ENCODE measurements at places on chromosomes 2 and 18. TPM values are rescaled to one million over a fixed set of nuclear protein-coding genes. Genes with fewer than 3 reads are reported as not detected.

DNA sequence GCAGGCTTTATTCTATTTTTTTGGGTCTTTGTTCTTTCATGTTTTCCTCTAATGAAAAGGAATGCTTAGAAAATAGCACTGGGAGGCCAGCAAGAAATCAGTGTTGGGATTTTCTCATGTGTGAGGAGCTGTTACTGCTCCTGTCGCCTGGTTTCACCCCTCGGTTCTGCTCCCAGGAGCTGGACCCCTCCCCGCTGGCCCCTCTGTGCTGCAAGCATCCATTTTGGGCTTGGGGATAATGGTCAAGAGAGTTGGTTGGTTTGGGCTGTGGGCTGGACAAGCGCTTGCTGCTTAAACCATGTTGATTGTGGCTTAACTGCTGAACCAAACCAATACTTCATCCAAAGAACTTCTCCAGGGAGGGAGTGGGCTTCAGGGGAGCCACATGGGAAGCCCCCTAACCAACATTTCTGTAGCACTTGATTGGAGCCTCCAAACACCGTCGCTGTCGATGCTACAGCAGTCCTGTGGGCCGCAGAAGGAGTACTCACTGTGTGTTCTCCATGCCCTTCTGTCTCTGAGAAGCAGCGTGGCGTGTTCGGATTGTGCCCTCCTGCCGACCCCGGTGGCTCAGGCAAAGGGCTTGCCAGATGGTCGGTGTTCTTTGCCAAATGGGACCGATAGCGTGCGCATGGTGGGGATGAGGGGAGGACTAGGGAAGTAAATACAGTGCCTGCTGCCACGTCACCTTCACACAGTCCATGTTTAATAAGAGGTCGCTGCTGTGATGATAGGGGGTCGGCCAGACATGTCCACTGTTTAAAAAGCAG lies 40.0 kb downstream of the AGAP1 start:
- DNase-seq, result no peak

GRCh38 chr2:195622966-195623365 lies 34.1 kb upstream of the SLC39A10 start:
- DNase-seq, result peak; percentile 92

- no peak for DNase-seq
Observed at GRCh38 chr2:239073270-239073669, 225.4 kb downstream of the TWIST2 start.

DNA sequence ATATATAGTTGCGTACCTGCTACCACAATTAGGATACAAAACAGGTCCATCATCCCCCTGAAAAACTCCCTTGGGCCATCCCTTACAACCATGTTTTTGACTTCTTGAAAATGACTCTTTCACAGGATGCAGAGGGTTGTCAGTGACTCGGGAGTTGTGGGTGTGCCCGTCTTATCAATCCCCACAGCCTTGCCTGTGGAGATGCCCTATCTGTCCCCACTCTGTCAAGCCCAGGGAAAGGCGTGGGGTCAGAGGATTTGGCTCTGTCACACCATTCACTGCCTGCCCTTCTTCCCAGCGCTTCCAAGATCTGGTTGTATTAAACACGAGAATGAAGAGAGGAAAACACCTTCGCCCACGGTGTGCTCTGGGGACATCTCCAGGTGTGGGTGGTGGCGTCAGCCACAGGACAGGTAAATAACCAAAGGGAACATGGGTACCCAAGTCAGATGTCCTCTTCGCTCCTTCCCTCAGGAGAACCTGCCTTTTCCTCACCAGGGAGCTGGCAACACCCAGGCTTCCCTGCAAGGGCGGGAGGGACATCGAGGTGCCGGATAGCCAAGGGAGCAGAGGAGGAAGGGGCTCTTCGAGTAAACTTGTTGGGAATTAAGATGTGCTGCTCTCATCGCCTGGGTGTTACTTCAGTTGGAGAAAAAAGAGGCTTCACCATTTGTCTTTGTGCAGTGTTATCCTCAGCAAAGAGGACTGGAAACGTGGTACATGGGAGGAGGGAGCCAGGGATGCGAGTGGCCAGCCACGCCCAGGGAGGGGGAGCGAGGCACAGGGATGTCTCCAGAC lies 100.3 kb downstream of the B3GNT2 start:
- no peak for DNase-seq

GRCh38 chr18:79558196-79558932 lies 121.2 kb upstream of the CTDP1 start:
- no peak for DNase-seq

- peak; percentile 6 for DNase-seq
Observed at GRCh38 chr2:111975819-111976218, 77.4 kb downstream of the MERTK start.

- peak; percentile 47 for DNase-seq
Observed at GRCh38 chr2:158667586-158667985, 127.5 kb upstream of the DAPL1 start.

TP53I3 gene
- total RNA-seq, result 54.6 TPM

- DNase-seq, result no peak
Observed at GRCh38 chr18:25365242-25365641, 13.3 kb upstream of the ZNF521 start.

DNA sequence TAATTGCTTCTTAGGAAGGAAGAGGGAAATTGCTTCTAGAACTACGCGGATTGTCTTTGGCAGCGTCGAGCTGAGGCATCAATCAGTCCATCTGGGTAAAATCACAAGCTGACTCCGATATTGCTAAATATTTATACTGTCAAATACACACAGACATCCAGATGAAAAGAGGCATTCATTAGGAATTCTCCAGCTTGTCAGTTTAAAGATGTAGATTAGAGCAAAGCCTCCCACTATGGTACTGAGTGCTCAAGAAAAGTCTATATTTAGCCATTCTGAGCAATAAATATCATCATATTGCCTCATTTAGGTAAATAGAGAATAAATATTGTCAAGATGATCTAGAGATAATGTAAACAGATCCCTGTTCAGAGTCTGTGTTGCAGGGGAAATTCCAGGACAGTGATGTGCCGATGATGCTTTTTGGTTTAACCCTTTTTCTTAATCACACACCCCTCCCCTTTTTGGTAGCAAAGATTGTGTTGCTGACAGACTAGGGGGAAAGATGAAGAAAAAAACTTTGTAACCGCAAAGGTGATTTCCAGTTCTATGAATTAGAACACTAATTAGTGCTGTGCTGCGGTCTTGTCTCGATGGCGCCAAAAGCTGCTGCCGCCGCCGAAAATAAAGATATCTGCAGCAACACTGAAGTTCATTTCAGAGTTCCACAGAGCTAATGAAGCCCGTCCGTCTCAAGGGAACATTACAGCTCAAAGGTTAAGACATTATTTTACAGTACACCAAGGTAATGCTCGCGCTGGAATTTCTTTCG lies 171.8 kb downstream of the PTGR3 start:
- DNase-seq, result no peak

- DNase-seq, result peak; percentile 75
Observed at GRCh38 chr2:8680822-8681760, 765 bp upstream of the ID2 start.

DNA sequence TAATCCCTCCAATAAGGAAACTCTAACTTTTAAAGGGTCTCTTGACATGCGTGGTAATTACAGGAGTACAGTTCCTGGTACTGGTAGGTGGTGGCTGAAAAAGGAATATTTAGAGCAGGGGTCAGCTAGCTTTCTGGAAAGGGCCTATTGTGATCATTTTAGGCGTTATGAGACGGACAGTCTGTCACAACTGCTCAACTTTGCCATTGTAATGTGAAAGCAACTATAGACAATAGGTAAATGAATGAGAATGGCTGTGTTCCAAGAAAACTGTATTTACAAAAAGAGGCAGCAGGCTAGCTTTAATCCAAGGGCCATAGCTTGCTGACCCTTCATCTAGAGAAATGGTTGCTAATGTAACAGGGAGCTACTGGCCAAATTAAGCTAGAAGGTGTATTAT lies 177.7 kb upstream of the LRRTM1 start:
- DNase-seq, result no peak

NOSTRIN gene
- total RNA-seq, result 6.6 TPM

DNA sequence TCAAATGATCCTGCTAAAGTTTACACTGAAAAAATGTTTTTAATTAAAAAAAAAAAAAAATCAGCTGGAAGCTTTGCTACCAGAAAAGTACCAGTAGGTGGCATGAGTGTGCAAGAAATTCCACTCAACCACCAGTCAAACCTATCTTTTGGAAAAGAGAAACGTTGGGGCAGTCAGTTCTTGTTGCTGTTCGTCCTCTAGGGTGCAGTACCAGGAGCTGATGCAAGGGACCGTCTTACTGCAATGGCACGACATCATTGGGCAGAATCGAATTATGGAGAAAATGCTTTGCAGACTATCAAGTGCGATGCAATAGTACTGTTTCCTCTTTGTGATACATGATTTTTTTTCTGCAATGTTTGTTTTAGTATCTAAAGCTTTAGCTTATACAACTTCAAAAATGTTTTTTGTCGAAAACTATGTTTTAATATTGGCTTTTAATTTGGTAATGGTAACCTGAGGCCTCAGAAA lies 18.3 kb downstream of the YPEL5 start:
- peak; percentile 91 for DNase-seq

- no peak for DNase-seq
Observed at GRCh38 chr2:48715956-48716355, 39.6 kb downstream of the LHCGR start.

CDK15 gene
- 0.55 TPM for total RNA-seq

DNA sequence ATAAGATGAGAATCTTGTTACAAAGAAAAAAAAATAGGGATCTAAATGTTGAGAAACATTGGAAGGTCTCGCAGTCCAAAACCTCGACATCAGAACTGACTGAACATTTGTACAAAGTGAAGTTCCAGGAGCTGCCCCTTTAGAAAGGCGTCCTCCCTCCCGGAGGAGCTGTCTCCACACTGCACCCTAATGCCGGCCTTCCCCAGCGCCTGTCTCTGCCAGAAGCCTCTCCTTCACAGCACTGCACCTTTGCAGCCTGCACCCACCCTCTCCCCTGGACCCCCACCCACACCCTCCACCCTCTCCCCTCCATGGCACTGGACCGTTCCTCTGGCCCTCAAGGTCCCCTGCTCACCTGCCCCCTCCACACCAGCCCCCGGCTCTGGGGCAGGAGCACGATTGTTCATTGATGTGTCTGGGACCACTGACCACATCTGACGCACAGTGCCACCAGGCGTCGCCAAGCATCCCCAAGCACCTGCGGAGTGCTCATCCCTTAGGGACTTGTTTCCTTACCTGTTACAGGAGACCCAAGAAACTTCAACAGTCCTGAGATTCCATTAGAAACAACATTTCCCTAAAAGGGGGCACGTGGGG lies 90.3 kb upstream of the SNTG2 start:
- no peak for DNase-seq

- DNase-seq, result no peak
Observed at GRCh38 chr2:168536925-168537466, 80.9 kb downstream of the CERS6 start.

DNA sequence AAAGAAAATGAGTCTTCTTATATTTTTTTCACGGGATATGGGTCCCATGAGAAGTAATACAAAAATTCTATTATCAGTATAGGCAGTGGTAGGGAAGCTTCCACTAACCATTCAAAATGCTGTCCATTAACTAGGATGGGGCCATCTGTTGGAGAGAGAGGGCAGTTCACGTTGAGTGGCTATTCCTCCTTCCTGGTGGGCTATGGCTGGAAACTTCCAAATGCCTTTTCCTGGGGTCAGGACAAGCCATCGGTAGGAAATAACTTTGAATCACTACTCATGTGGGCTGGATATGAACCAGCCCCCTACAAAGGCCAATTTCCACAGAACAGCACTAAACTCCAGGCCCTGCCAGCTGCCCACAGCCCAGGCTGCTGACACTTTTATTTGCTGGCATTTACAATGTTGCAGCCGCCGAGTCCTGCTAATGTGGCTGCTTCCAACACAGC lies 156.1 kb upstream of the HNRNPA3 start:
- DNase-seq, result no peak

GRCh38 chr2:9287400-9288045 lies 80.9 kb downstream of the ASAP2 start:
- peak; percentile 100 for DNase-seq

- DNase-seq, result peak; percentile 46
Observed at GRCh38 chr18:67425672-67426071, 90.8 kb downstream of the DSEL start.

ABCB11 gene
- total RNA-seq, result not detected

- DNase-seq, result peak; percentile 74
Observed at GRCh38 chr2:182761903-182762302, 45.8 kb downstream of the DNAJC10 start.

GRCh38 chr2:123971564-123972318 lies 53.3 kb upstream of the CNTNAP5 start:
- no peak for DNase-seq

HOXD12 gene
- total RNA-seq, result not detected

DNA sequence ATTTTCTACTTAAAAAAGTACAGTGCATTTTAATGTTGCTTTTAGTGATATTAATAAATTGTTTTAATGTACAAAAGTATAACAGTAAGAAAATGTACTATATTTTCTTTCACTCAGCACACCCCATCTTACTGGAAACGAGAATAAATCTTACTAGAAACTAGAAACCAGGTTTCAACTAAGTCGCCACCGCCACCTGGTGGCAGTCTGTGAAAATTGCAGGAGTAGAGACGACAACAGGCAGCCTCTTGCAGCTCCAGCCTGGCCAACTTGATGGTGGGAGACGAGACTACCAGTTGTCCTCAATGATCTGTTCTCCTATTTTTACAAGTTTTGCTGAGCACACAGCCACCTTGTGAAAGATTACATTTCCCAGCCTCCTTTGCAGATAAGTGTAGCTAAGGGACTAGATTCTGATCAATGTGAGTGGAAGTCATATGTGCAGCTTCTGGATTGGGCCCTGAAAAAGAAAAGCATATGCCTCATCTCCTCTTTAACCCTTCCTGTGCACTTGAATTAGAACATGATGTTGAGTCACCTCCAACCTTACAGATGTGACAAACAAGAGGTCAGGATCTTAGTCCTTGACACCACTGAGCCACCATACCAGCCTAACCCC lies 8.7 kb downstream of the OTOF start:
- peak; percentile 43 for DNase-seq

Data from renal cortical epithelial cell (primary cell).